ENCODE measurements at places on chromosomes 3 and 15.

- no peak for DNase-seq
Observed at GRCh38 chr3:53155760-53156159, 5.2 kb upstream of the PRKCD start.

DNA sequence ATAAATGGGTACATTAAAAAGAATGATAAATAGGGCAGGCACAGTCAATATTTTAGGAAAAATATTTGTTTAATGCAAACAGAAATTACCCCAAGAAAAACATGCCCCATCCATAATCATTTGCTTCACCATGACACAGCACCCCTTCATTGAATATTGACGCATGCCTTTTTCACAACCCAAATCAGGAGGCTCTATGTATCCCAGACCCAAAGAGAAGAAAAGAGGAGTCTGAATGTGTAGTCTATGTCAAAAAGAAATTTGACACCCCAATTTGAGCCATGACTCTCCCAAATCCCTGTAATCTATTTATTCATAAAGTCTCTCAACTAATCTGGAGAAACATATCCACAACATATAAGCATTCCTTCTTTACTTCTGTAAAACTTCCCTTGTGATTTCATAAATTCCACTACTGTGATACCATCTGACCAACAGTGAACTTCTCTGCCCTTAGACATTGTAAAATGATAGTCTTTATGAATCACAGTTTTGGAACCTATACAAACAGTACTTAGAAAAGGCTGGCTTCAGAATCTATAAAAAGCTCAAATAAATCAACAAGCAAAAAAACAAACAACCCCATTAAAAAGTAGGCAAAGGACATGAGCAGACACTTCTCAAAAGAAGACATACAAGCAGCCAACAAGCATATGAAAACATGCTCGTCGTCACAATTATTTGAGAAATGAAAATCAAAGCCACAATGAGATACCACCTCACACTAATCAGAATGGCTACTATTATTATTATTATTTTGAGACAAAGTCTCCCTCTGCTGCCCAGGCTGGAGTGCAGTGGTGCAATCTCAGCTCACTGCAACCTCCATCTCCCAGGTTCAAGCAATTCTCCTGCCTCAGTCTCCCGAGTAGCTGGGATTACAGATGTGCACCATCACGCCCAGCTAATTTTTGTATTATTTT is 53.4 kb upstream of the XRN1 start:
- no peak for DNase-seq

DNA sequence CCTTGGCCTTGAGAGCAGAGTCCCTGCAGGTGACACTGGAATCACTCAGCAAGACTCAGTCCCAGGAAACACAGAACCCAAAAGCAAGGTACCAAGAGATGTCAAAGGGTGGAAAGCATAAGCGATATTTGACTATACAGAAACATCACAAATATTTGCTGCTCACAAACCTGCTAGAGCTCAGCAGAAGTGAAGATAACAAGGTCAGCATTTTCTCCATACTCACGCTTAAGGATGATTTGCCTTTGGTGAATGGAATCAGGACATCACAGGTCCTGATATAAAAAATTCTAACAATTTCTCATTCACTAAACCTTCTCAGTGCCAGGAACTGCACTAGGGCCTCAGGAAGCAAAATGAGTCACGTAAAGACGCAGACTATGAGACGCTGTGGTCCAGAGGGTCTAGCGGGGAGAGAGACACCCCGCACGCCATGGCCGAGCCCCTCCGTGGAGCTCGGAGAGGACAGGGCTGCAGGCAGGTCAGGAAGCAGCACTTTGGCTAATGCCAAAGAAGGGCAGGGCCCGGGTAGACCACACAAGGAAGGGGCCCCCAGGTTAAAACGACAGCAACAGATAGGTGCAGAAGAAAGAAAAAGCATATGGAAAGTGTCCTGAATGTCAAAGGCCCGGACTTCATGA is 10.7 kb downstream of the PCSK6 start:
- DNase-seq: peak; percentile 58

GRCh38 chr15:47674586-47675232 is 42.6 kb upstream of the SEMA6D start:
- no peak for DNase-seq

GRCh38 chr15:99305761-99306505 is 54.7 kb downstream of the LRRC28 start:
- no peak for DNase-seq

DNA sequence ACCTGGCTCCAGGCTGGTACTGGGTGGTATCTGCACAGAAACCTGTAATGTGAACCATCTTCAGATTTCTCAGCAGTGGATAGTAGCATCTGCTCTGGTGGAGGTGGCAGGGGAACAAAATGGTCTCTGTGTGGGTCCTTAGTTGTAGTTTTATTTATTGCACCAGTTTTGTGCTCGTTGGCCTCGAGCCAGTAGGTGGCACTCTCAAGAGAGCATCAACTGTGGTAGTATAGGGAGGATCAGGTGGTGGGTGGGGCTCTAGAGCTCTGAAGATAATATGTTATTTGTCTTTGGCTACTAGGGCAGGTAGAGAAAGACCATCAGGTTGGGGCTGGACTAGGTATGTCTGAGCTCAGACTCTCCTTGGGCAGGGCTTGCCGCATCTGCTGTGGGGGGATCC is 254.0 kb upstream of the GPR149 start:
- DNase-seq: no peak

GRCh38 chr3:14989943-14990779 is 42.8 kb downstream of the NR2C2 start:
- DNase-seq: no peak

- DNase-seq: no peak
Observed at GRCh38 chr15:80565988-80566387, 129.1 kb upstream of the ABHD17C start.

DNA sequence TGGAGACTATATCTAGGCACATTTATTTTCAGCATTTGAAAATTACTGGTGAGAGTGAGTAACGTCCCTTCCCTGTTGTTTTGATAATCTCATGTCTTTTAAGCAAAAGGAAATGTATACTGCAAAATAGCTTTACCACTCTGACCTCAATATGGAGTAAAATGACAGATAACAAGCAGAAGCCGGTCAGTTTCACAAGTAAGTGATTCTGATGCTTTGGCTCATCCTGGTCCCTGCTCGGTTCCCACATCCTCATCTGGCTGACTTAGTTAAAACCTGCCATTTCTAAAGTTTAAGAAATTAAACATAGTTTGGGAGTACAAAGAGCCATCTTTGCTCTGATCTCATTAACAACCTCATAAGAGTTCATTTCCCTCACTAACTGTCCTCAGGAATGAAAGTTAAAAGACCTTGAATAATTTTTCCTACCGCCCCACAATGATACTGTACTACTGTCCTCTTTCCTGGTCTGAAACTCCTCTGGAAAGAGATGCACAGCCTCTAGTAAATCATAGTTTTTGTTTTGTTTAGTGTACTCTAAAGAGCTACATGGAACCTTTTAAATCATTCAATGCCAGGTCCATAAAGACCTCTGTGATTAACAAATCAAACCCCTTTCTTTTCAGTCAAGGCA is 72.3 kb upstream of the ICE2 start:
- no peak for DNase-seq

DNA sequence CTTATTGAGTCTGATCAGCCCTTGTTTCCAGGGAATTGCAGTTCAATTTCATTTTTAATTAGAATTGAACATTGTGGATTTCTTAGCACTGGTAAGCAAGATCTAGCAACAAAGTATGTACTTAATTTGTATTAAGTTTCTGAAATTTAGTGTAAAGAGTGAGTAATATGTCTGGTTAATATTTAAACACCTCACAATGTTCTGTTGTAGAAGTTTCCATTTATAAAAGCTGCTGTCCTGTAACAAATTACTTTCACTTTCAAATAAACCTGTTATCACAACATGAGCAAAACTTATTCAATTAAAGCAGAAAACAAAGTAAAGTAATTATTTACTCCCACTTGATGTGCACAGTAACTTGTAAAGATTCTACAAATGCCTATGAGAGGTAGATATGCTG is 448.5 kb downstream of the NAALADL2 start:
- no peak for DNase-seq

- DNase-seq: peak; percentile 43
Observed at GRCh38 chr15:72237853-72238224, 6.8 kb upstream of the PKM start.

DNA sequence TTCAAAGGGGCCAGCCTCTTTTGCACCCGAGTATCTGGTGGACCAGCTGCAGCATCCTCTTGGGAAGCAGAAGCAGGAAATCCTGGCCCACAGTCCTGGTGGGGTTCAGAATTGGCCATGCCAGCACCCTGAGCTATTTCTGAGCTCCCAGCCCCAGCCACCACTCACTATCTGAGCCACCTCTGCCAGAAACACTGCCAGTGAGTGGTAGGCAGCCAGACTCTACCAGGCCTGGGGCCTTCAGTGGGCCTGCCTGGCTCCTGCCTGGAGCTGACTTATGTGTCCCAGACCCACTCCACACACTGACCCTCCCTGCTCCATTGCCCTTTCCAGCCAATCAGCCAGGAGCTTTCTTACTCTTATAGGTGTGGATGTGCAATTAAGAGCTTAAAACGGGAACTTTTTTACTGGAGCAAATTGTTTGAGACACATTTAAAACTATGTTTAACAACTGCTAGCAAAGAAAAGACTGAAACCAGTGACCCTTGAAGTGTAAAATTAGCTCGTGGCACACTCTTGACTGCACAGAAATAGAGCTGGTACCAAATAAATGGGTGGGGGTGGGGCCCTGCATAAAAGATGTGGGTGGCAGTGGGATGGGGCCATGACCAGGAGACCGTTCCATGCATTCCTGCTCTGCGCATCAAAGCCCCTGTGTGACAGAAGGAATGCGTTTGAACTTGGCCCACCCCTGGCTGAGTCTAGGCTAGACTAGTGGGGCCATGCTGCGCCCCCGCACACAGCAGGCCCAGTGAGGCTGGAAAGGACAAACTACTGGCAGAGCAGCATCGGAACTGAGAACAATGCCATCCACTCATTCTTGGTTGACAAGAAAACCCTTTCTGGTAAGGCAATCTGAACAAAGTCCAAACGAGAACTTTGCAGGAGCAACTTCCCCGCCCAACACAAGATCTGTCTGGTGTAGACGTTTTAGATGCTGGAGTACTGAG is 48.0 kb downstream of the CTNNB1 start:
- DNase-seq: no peak

DNA sequence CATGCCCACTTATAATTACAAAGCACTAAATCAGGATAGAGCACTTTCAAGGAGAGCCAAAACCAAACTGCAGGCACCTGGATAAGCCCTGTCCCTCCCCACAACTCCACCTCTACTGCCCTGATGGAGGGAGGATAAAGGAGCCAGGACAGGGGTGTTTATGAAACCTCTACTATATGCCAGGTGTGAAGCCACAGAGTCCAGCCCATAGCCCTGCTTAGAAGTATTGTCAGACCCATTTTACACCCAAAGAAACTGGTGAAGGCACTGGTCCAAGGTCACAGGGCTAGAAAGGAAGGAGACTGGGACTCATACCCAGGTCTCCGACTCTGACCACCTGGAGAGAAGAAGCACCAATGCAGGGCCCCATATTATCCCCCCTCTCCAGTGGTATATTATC is 48.7 kb downstream of the SH3BP5 start:
- no peak for DNase-seq

- no peak for DNase-seq
Observed at GRCh38 chr3:48018841-48019240, 2.6 kb upstream of the MAP4 start.

DNA sequence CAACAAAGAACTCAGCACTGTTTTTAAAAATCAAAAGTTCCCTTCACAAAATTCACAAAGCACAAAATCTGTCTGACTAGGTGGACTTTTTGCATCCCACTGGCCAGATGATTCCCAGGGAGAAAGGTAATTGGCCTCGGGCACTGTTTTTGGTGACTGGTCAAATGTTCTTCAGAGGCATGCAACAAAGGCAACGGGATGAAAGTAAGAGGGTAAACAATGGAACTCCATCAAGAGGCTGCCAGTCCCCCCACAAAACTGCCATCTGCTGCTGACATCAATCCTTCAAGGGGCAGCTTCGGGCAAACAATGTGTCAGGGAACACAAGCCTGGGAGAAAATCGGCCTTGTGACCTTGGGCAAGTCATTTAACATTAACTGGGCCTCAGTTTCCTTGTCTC is 3.3 kb downstream of the SRGAP3 start:
- no peak for DNase-seq

DNA sequence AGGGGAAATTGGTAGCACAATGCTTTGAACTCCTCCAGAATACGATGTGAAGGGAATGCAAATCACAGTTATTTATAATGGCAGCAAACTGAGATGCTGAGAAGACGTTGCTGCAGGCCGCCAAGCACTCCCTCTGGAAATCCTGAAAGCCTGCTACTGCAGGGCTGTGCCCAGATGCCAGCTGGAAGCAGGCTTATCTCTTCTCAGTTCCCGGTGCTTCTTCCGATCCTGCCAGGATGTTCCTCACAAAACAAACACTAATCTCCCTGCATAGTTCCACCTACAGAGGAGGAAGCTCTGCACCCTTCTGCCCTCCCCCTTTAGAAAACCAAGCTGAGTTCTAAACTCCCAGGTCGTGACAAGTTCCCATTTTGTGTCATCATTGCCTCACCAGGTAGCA is 201.7 kb upstream of the BCL6 start:
- DNase-seq: no peak

- DNase-seq: no peak
Observed at GRCh38 chr15:73026511-73027054, 25.7 kb upstream of the NEO1 start.
